ENCODE measurements at places on chromosomes 4 and X.
A peak's percentile ranks its signal among the peaks of the same experiment; 100 is the strongest.

GRCh38 chr4:158729716-158730559 lies 6.7 kb upstream of the PPID start:
- DNase-seq, result peak; percentile 21

- DNase-seq, result no peak
Measured at GRCh38 chr4:44670506-44671199, 7.6 kb upstream of the GUF1 start.

DNA sequence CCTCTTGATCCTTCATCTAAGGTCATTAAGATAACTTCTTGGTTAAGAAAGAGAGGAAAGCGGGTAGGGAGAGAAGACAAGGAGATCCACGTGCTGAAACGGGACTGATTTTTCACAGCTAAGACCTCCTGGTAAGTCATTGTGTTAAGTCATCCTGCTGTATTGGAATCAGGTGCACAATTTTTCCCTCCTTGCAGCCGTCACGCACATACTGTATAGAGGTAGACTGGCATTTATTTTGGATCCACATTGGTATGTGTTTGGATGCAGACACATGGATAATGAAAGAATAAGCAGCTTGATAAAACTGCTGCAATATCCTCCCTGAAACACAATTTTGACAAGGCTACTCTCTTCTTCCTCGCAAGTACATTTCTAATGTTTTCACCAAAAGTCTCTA lies 60.1 kb upstream of the NAP1L5 start:
- no peak for DNase-seq

DNA sequence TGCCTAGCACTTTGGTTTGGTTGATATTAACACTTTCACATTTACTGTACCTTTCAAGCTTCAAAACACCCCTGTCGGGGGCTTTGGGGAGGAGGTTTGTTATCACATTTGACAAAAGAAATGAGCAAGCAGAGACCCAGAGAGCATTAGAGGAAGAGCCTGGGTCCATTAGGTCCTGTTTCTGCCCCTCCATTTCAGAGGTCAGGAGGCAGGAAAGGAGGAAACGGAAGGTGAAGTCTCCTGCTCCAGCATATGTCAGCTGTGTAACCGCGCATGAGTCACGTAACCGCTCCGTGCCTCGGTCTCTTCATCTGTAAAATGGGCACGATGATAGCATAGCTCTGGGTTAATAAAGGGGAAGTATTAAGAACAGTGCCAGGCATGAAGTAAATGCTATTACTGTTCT lies 201.9 kb upstream of the BCOR start:
- DNase-seq, result no peak

DNA sequence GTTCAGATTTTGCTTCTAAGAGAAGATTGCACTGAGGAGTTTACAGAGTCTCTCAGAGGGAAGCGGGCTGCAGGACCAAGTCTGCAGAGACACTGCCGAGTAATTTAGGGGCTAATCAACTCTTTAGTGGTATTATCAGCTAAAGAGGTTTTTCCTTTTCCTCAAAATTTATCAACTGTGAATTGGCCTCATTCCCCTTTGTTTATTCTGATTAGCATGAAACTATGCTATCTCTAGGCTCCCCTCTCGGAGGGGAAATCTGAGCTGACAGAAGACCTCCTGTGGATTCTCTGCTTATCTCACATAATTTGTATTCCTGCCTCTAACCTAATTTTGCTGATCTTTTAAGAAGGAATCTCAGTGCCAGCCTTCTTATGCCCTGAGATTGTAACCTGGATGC lies 201.0 kb downstream of the DCTD start:
- no peak for DNase-seq

DNA sequence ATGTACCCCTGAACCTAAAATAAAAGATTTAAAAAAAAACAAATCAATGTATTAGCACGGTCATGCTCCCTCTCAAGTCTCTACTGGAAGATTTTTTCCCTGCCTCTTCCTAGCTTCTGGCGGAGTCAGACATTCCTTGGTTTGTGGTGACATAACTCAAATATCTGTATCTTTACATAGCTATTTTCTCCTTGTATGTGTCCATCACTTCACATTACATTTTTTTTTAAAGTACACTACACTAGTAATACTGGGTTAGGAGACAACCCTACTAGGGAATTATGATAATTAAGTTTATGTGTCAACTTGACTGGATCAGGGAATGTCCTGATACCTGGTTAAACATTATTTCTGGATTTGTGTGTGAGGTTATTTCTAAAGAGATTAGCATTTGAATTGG lies 1197.9 kb downstream of the TECRL start:
- no peak for DNase-seq

- no peak for DNase-seq
Measured at GRCh38 chr4:185683222-185683621, 128.8 kb downstream of the SORBS2 start.

DNA sequence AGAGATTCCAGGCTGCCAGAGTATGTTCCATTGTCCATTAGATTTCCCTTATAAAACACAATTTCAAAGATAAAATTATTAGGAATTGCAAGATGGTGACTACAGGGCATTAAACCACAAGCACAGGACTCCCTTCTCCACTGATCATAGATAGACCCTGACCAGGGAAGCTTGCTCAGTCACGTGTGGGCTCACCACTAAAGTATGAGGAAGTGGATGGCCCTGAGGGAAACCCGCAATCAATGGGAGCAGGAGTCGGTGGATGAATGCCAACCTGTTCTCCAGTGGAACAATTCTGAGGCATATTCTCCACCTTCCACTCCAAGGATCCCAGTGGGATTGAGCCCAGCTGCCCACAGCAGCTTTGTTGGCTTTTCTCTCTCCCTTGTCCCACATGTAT lies 515.7 kb downstream of the BCOR start:
- DNase-seq, result no peak

GRCh38 chrX:50002067-50002714 lies 79.8 kb downstream of the CLCN5 start:
- DNase-seq, result no peak

DNA sequence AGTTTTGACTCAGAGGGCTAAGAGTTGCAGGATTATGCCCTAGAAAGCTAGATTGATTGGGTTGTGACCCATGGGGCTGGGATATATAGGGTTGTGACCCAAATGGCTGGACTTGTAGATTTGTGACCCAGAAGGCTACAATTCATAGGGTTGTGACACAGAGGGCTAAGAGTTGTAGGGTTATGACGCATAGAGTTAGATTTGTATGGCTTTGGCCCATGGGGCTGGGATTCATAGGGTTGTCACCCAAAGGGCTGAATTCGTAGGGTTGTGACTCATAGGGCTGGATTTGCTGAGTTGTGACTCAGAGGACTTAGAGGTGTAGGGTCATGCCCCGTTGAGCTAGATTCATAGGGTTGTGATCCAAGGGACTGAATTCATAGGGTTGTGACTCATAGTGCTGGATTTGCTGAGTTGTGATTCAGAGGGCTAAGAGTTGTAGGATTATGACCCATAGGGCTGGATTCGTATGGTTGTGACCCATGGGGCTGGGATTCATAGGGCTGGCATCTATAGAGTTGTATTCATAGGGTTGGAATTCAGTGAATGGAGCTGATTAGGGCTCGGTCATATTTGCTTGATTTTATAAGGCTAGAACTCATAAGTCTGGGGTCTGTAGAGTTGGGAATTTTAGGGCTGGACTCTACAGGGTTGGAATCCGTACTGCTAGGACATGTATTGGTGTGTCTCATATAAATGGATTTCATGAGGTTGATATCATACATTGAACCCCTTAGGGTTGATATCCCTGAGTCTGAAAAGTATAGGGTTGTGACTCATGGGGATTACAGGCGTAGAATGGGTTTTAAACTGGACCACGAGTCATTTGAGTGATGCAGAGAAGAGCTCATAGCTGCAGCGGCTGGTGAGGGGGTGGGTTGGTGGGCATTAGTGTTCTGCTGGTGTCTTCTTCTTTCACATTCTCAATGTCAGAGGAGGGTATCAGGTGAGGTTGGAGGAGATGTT lies 125.7 kb downstream of the CRLF2 start:
- DNase-seq, result no peak

GRCh38 chrX:65720381-65720964 lies 53.0 kb downstream of the MSN start:
- no peak for DNase-seq

DNA sequence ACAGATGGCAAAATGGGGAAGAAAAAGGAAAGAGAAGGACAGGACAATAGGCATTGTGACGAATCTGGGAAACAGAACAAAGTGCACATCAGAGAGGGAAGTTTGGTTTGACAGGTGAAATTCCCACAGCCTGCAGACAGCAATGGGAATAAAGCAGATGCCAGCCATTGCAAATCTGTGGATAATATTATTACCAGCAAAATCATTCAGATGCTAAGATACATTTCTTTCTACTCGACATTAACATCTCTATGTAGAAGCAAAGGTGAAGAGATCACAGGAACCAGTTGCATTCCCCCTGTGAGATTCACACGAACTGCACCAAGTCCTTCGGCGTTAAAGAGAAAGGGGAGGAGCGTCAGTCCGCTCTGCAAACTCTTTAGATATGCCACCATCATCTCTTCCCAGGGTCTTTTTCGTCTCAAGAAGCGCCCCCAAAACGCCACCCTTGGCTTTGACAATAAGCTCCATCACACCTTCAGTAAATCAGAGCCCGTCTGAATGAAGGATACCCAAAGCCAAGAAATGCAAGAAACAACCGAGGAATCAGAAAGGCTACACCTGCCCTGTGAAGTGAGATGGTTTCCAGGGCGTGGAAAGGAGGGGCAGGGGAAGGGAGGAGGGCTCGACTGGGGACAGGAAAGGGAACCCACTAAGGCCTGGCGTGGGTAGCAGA lies 1.9 kb downstream of the NEUROG2 start:
- no peak for DNase-seq

- DNase-seq, result no peak
Measured at GRCh38 chr4:183132081-183132480, 33.0 kb downstream of the WWC2 start.

- no peak for DNase-seq
Measured at GRCh38 chr4:174592985-174593335, 70.7 kb upstream of the HPGD start.

DNA sequence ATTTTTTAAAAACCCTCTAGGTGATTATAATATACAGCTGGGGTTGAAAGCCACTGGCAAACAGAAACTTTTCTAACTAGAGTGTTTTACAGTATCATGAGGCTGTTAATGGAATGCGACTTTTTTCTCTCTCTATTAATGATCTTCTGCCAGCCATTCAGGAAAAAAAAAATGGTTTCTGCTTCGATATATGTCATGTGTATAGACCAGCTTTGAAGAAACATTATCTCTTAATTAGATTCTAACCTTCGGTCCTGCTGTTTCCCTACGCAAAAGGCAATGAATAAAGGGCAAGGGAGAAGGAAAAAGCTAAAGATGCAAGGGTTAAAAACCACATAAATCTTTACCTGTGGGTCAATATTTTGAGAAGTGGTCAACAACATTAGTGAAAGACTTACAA lies 1662.1 kb upstream of the TENM3 start:
- no peak for DNase-seq

- no peak for DNase-seq
Measured at GRCh38 chr4:85761803-85762528, 287.0 kb downstream of the ARHGAP24 start.

DNA sequence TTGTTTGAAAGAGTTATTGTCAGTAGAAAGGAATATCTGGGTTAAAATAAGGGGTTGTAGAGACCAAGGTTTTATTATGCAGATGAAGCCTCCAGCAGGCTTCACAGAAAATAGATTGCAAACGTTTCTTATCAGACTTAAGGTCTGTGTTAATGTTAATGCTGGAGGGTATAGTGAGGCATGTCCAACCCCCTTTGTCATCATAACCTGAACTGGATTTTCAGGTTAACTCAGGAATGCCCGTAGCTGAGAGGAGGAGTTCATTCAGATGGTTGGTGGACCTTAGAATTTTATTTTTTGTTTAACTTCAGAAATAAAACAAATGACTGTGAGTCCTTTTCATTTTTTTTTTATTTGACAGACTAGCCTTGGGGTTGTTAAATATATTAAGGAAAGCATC lies 354.1 kb downstream of the GPM6A start:
- DNase-seq, result no peak

DNA sequence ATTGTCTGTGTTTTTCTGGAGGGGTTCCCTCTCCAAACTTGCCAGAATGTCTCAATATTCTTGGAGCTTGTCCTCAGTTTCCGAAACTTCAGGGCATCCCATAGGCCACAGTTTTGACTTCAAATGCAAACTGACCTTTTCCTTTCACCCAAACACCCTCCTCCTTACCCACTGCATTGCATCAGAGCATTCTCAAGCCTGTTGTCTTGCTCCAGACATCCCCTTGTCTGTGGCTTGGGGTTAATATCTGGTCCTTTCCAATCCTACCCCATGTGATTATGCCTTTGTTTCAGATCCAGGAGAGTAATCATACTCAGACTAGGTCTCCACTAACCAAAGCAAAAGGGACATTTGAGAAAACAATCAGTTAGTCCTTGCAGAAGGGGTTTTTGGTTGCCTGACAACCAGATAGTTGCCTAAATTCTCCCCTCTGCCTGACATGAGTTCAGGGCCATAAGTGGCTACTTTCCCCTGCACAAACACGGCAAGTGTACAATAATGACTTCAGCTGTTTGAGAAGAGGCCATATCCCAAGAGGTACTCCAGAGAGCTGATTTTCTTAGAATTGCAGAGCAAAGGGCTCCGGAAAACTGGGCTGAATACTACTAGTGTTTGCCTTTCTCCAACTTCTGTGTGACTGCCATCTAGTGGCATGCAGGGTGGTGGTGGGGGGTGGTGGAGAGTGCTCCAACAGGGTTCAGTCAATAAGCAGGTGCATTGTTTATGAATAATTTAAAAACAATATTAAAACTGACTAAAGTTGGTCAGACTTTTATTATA lies 130.2 kb downstream of the CHRDL1 start:
- peak; percentile 5 for DNase-seq

DNA sequence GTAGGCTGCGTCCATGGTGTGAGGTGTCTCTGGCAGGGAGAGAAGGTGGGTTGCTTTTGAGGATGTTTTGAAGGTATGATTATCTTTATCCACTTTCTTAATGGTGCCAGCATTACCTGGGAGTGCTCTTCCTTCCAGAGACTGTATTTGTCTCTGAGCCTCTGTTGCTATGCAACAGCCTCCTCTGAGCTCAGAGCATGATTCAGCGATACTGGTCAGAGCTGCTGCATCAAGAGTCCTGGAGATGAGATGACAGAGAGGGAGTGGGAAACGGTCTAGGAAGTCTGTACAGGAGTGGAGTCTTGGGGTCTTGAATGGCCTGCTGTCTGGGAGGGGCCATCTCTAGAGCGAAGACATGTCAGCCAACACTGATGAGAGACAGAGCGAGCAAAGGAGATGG lies 104.4 kb upstream of the RAB40AL start:
- DNase-seq, result no peak

GRCh38 chr4:182825003-182825402 lies 92.2 kb downstream of the DCTD start:
- no peak for DNase-seq

GRCh38 chr4:15717086-15717485 lies 14.2 kb downstream of the BST1 start:
- DNase-seq, result no peak

DNA sequence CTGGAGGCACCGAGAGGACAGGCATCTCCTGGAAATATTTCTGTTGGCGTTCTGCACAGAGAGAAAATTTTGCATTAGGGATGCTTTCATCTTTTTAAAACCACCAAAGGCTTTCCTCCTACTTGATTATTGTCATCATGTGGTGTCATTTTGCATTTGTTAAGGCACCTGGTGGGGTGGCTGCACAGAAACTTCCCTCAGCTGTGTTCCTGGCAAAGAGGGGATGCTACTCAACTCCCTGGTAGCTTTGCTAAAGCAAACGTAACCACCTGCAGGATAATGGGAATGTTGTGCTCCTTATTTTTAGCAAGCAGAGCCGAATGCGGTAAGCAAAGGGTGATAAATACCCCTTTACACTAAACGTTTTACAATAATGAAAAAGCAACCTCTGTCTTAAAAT lies 229.8 kb downstream of the STIM2 start:
- no peak for DNase-seq
